ENCODE measurements at places on chromosomes 16 and 17. TPM values are rescaled to one million over a fixed set of nuclear protein-coding genes. Genes with fewer than 3 reads are reported as not detected.

The TMIGD1 gene
- total RNA-seq = not detected

The C16orf96 gene
- not detected for total RNA-seq

The SIAH1 gene
- 37.4 TPM for total RNA-seq

The DOC2B gene
- total RNA-seq = not detected

The AIPL1 gene
- total RNA-seq = not detected

The SEPTIN1 gene
- total RNA-seq = 0.59 TPM

The ALDOC gene
- 187 TPM for total RNA-seq

The SLX4 gene
- 4.8 TPM for total RNA-seq

The DNAJC7 gene
- 65.3 TPM for total RNA-seq

The SLC35G6 gene
- total RNA-seq = not detected

The CCDC200 gene
- not detected for total RNA-seq

The CCL15 gene
- not detected for total RNA-seq

The PRAC1 gene
- total RNA-seq = not detected
